K562 (cell line): ENCODE measurements at places on chromosomes 7 and 10. TPM values are rescaled to one million over a fixed set of nuclear protein-coding genes. Genes with fewer than 3 reads are reported as not detected.

GRCh38 chr7:75532639-75533038, 40.5 kb downstream of the SPDYE5 start:
- H3K4me1 ChIP-seq, result peaks cover 20% of the 10 kb centered on the region
- no peak overlapping the region for H3K4me3 ChIP-seq
- no peak for DNase-seq

- H3K36me3 ChIP-seq, result no peaks in the 10 kb centered on the region
- no peaks in the 10 kb centered on the region for H3K4me1 ChIP-seq
- DNase-seq, result no peak
- no peak overlapping the region for H3K27ac ChIP-seq
Observed at GRCh38 chr10:114081911-114082583, 38.4 kb downstream of the ADRB1 start.

GRCh38 chr10:20429742-20430141, 467.4 kb downstream of the NEBL start:
- no peaks in the 10 kb centered on the region for H3K4me1 ChIP-seq
- H3K4me3 ChIP-seq, result no peak overlapping the region
- no peaks in the 10 kb centered on the region for H3K36me3 ChIP-seq
- H3K27ac ChIP-seq, result no peak overlapping the region
- no peak for DNase-seq

DNA sequence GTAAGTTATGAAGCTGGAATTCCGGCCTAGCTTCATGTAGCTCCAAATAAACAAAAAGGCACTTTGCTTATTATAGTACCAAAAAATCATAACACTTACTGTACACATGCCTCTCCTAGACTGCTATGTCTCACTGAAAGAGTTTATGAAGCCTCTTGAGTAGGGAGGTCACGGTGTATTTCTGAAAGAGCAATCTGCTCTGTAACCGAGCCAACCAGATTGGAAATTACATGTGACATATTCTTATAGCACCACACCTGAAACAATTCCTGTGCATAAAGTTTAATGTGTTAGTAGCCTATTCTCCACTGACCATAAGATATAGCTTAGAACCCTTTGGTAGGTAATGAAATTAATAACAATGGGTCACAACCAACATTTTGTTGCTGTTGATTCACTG, 1.3 kb upstream of the FAM3C start:
- H3K27me3 ChIP-seq, result no peaks in the 10 kb centered on the region
- no peak overlapping the region for H3K27ac ChIP-seq
- peaks cover 7% of the 10 kb centered on the region; the same call in 1 of the 3 replicates for H3K36me3 ChIP-seq
- peaks cover 10% of the 10 kb centered on the region; the same call in 2 of the 3 replicates for H3K4me1 ChIP-seq
- no peak for DNase-seq

DNA sequence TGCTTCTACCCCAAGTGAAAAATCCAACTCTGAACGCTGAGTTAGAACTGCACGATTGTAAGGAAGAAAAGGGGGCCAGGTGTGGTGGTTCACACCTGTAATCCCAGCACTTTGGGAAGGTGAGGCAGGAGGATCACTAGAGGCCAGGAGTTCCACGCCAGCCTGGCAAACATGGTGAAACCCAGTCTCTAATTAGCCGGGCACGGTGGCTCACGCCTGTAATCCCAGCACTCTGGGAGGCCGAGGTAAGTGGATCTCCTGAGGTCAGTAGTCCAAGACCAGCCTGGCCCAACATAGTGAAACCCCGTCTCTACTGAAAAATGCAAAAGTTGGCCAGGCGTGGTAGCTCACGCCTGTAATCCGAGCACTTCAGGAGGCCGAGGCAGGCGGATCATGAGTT, 9.0 kb downstream of the GUSB start:
- no peak overlapping the region for H3K4me3 ChIP-seq
- H3K27me3 ChIP-seq, result no peaks in the 10 kb centered on the region
- no peak overlapping the region for H3K27ac ChIP-seq

DNA sequence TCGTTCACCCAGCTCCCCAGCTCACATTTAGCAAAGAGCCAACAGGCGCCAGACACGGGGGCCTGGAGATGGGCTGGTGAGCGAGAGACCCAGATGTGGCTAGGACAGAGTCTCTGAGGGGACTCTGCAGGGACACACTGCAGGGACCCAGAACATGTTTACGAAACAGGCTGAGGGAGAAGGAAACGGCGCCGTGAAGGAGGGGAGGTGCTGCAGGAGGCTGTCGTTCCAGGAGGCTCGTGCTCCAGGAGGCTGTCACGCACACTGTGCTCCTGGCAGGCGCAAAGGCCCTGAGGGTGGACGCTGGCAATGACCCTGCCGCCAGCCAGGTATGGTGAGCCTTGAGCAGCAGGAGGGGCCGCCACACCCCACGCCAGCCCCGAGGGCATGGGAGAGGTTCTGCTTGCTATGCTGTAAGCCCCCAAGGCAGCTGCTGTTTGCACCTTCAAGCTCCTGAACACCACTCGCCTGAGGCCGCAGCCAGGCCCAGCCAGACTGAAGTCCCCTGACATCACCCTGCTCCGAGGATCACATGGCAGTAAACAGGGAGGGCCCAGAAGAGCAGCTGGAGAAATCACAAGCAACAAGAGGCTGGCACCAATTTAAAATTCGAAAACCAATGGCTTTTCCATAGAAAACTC, 27.3 kb downstream of the ADAP1 start:
- H3K36me3 ChIP-seq, result no peaks in the 10 kb centered on the region
- peaks cover 10% of the 10 kb centered on the region for H3K4me1 ChIP-seq
- H3K27me3 ChIP-seq, result no peaks in the 10 kb centered on the region; the same call in 2 of the 3 replicates
- no peak for DNase-seq
- H3K4me3 ChIP-seq, result no peak overlapping the region
- no peak overlapping the region for H3K27ac ChIP-seq

DNA sequence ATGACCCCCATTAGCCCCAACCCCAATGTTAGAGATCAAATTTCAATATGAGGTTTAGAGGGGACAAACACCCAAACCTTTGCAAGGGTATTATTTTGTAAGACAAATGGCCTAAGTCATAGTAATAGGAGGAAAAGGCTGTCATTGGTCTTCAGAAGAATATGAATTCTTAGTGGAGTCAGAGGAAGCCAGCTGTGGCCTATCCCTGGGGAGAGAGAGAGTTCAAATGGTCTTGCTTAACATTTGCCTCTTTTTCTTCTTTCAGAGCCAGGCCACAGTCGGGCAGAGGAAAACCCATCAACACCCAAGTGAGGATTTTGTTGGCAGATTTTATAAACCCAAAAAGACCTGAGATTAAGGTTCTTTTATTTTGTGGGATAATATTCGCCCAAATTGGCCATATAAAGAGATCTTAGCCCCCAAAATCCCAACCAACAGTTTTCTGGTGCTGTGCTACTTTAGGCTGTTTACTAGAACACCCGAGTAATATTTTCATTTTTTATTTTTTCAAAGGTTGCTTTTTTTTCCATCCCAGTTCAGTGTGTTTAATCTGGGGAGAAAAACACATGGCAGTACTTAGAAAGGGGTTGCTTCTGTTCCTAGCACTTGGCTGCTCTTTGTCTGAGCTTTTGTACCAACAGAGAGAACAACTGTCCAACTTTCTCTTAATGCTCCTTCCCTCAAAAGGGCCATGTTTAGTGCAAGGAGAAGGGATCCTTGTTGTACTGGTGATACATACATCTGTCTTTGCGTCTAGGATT, 26.8 kb upstream of the ARMC3 start:
- no peaks in the 10 kb centered on the region for H3K27me3 ChIP-seq
- H3K4me1 ChIP-seq, result no peaks in the 10 kb centered on the region
- H3K27ac ChIP-seq, result no peak overlapping the region
- no peak overlapping the region for H3K4me3 ChIP-seq
- no peak for DNase-seq
- no peaks in the 10 kb centered on the region for H3K36me3 ChIP-seq

DNA sequence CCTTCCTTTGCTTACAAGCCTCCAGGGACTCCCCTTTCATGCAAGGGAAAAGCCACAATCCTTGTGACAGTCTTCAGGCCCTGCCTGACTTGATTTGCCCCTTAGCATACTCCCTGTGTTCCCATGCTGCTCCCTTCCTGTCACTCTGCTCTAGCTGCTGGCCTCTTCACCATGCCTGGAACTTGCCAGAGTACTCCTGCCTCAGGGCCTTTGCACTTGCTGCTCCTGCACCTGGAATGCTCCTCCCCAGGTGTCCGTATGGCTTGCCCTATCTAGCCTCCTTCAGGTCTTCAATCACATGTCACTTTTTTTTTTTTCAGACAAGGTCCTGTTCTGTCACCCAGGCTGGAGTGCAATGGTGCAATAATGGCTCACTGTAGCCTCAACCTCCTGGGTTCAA, 22.8 kb upstream of the GOLGA7B start:
- H3K27ac ChIP-seq, result no peak overlapping the region
- no peak for DNase-seq
- no peak overlapping the region for H3K4me3 ChIP-seq
- no peaks in the 10 kb centered on the region for H3K4me1 ChIP-seq
- H3K36me3 ChIP-seq, result no peaks in the 10 kb centered on the region
- peaks cover 29% of the 10 kb centered on the region for H3K27me3 ChIP-seq

DNA sequence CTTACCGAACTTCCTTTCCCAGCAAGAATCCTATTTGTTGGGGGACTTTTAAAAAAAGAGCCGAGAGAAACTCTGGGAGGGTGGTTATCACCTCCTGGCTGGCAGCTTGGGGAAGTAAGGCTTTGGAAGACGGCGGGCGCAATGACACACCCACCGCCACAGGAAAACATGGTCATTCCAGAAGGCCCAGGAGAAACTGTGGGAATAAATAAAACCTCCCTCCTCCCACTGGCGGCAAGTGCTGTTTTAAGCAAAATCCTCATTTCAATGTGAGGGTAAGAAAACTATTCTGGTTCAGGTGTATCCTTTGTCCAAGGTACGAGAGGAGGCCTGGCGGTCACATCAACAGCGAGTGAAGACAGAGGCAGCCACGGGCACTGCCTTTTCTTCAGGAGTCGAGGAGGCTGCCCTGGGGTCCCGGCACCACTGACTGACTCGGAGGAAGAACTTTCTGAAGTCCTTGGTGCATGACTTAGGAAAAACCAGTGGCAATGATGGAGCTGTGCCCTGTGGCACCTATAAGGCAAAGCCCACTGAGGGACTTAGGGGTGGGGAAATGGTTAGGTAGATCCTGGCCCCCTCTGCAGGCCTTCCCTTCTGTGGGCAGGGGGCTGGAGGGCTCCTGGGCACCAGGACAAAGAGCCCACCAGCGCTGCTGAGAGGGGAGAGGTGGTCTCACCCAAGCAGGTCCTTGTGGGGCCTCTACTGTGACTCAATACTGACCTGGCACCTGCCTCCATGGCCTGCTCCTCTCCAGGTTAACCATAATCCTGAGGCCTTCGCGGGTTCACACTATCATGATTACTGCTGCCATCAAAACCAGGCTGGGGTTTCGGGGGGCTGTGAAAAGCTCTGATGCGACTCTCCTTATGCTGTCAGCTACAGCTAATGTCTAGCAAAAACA, 21.4 kb downstream of the DNAJB12 start:
- no peak for DNase-seq
- H3K27me3 ChIP-seq, result no peaks in the 10 kb centered on the region
- H3K4me3 ChIP-seq, result no peak overlapping the region
- no peak overlapping the region for H3K27ac ChIP-seq

GRCh38 chr7:100676501-100677306, 3.2 kb downstream of the GNB2 start:
- no peak overlapping the region for H3K27ac ChIP-seq
- DNase-seq, result no peak
- no peaks in the 10 kb centered on the region for H3K27me3 ChIP-seq
- H3K36me3 ChIP-seq, result peaks cover 55% of the 10 kb centered on the region; the same call in 2 of the 3 replicates
- H3K4me3 ChIP-seq, result peak overlapping the region; percentile 99; the same call in 1 of the 2 replicates
- H3K4me1 ChIP-seq, result peaks cover 84% of the 10 kb centered on the region

GRCh38 chr7:106070567-106071254, 41.4 kb downstream of the SYPL1 start:
- H3K4me1 ChIP-seq, result peaks cover 35% of the 10 kb centered on the region
- no peak for DNase-seq
- no peak overlapping the region for H3K27ac ChIP-seq

- H3K27me3 ChIP-seq, result no peaks in the 10 kb centered on the region
- DNase-seq, result no peak
- no peak overlapping the region for H3K27ac ChIP-seq
- H3K4me3 ChIP-seq, result no peak overlapping the region
Observed at GRCh38 chr7:68722044-68722443, 876.2 kb upstream of the AUTS2 start.

- no peaks in the 10 kb centered on the region for H3K36me3 ChIP-seq
- H3K4me3 ChIP-seq, result no peak overlapping the region
- no peak overlapping the region for H3K27ac ChIP-seq
Observed at GRCh38 chr7:84492098-84493034, 297.8 kb upstream of the SEMA3A start.

DNA sequence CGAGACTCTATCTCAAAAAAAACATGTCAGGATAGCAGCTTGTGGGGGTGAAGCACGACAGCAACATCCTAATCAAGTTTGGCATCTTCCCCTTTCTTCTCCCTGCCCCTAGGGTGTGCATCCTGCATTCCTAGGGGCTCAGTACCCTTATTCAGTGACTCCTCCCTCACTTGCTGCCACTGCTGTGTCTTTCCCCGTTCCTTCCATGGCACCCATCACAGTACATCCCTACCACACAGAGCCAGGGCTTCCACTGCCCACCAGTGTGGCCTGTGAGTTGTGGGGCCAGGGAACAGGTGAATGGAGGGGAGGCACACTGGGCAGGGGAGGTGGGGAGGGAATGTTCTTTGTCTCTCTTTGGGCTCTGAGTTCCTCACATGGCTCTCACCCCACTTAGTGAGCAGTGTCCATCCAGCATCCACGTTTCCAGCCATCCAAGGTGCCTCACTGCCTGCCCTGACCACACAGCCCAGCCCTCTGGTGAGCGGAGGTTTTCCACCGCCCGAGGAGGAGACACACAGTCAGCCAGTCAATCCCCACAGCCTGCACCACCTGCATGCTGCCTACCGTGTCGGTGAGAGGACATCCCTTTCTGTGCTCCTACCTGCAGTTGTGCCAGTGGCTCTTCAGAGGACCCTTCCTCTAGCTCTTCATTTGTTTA, 11.4 kb downstream of the NDST2 start:
- H3K27me3 ChIP-seq, result no peaks in the 10 kb centered on the region
- H3K27ac ChIP-seq, result no peak overlapping the region
- no peaks in the 10 kb centered on the region; the same call in 2 of the 3 replicates for H3K4me1 ChIP-seq
- no peak overlapping the region for H3K4me3 ChIP-seq
- H3K36me3 ChIP-seq, result peaks cover 90% of the 10 kb centered on the region

- no peaks in the 10 kb centered on the region for H3K27me3 ChIP-seq
- no peak for DNase-seq
- H3K4me3 ChIP-seq, result no peak overlapping the region
- H3K27ac ChIP-seq, result no peak overlapping the region
- no peaks in the 10 kb centered on the region for H3K36me3 ChIP-seq
Observed at GRCh38 chr7:80362677-80363076, 149.2 kb downstream of the GNAT3 start.

GRCh38 chr7:91306266-91306665, 42.0 kb downstream of the FZD1 start:
- H3K4me1 ChIP-seq, result peaks cover 5% of the 10 kb centered on the region; the same call in 2 of the 3 replicates
- H3K27ac ChIP-seq, result no peak overlapping the region
- no peaks in the 10 kb centered on the region for H3K27me3 ChIP-seq

The DDC gene
- not detected in 2 replicates for total RNA-seq

The SLC29A4 gene
- total RNA-seq, result 1.2 and 1.4 TPM in 2 replicates

The FAM237B gene
- total RNA-seq, result not detected in 2 replicates

The OR6B1 gene
- not detected in 2 replicates for total RNA-seq

The CPN1 gene
- 0.09 TPM in 1 of 2 replicates, not detected in the other for total RNA-seq

The TRIM74 gene
- not detected in 2 replicates for total RNA-seq

The CD36 gene
- total RNA-seq, result 0.42 and 0.72 TPM in 2 replicates

The C10orf67 gene
- total RNA-seq, result not detected in 2 replicates

The CYP3A7 gene
- total RNA-seq, result not detected in 2 replicates

The MUC3A gene
- 1.6 and 2.6 TPM in 2 replicates for total RNA-seq

The PNLIPRP2 gene
- total RNA-seq, result 0.38 and 0.40 TPM in 2 replicates
